ENCODE measurements at places on chromosomes 5 and 9. TPM values are rescaled to one million over a fixed set of nuclear protein-coding genes. Genes with fewer than 3 reads are reported as not detected.

Gene ARID3C
- 0.05 TPM for polyA plus RNA-seq

Gene SLC27A4
- polyA plus RNA-seq = 17.3 TPM

Gene SECISBP2
- polyA plus RNA-seq = 24.3 TPM

Gene BARHL1
- not detected for polyA plus RNA-seq

Gene SGCD
- not detected for polyA plus RNA-seq

Gene FUT7
- not detected for polyA plus RNA-seq

Gene TSSK1B
- polyA plus RNA-seq = 0.07 TPM

DNA sequence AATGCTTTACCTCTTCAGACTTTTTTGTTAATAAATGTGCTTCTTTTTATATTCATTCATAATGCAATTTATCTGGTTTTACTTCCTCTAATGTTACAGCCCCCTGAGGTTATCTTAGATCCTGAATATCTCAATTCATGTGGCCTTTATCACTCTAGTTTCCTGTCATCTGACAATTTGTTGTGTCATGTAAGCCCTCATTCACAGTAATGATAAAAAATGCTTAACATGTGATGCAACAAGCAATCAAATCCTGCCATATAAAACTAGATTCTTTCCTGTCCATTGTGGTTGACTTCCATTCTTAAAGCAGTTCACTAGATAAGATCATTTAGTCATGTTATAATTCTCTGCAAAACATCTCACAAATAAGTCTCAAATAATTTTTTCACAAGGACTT lies 991.2 kb upstream of the ACO1 start:
- H3K4me1 ChIP-seq = no peaks in the 10 kb centered on the region
- H3K36me3 ChIP-seq = no peaks in the 10 kb centered on the region
- H3K4me3 ChIP-seq = no peak overlapping the region
- H3K27ac ChIP-seq = no peak overlapping the region
- DNase-seq = no peak

- H3K4me3 ChIP-seq = no peak overlapping the region
- H3K36me3 ChIP-seq = no peaks in the 10 kb centered on the region
- no peak for DNase-seq
- no peaks in the 10 kb centered on the region for H3K27me3 ChIP-seq
- H3K27ac ChIP-seq = no peak overlapping the region
Observed at GRCh38 chr5:166726406-166726805, 1565.0 kb upstream of the WWC1 start.

GRCh38 chr5:136749016-136749415 lies 383.7 kb upstream of the TRPC7 start:
- no peak for DNase-seq
- no peaks in the 10 kb centered on the region for H3K36me3 ChIP-seq
- no peaks in the 10 kb centered on the region for H3K4me1 ChIP-seq

- no peaks in the 10 kb centered on the region for H3K27me3 ChIP-seq
- H3K4me3 ChIP-seq = no peak overlapping the region
- DNase-seq = no peak
- peaks cover 39% of the 10 kb centered on the region for H3K4me1 ChIP-seq
Observed at GRCh38 chr5:1945606-1946005, 62.9 kb upstream of the IRX4 start.

DNA sequence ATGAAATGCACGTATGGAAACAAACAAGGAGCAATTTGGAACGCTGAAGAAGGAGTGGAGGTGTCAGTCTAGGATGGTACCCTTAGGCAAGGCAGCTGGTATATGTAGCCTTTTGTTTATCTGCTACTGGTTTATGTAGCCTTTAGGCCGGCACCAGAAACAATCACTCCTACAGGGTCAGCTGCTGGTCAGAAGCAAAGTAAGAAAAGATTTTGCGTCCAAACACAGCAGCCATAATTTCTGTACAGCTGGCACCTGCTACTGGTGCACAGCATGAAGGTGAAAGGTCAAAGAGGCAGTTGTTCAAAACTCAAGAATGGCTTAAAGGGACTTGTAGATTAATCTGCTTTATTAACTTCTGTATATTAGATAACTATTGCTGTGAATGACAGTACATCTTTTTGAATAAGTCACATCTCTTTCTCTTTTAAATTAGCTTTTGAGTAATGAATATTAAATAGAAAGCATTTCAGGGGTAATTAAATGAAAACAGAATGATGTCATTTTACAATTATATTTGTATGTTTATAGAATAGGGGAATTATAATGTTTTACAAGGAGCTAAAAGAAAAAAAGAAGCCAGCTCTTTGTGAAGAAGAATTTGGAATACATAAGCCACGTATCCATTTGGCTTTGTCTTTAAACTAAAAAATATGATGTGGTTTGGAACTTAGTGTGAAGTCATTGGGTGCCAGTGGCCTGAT lies 33.1 kb upstream of the TLX3 start:
- H3K4me3 ChIP-seq = no peak overlapping the region
- no peak overlapping the region for H3K27ac ChIP-seq
- no peak for DNase-seq
- no peaks in the 10 kb centered on the region for H3K27me3 ChIP-seq

DNA sequence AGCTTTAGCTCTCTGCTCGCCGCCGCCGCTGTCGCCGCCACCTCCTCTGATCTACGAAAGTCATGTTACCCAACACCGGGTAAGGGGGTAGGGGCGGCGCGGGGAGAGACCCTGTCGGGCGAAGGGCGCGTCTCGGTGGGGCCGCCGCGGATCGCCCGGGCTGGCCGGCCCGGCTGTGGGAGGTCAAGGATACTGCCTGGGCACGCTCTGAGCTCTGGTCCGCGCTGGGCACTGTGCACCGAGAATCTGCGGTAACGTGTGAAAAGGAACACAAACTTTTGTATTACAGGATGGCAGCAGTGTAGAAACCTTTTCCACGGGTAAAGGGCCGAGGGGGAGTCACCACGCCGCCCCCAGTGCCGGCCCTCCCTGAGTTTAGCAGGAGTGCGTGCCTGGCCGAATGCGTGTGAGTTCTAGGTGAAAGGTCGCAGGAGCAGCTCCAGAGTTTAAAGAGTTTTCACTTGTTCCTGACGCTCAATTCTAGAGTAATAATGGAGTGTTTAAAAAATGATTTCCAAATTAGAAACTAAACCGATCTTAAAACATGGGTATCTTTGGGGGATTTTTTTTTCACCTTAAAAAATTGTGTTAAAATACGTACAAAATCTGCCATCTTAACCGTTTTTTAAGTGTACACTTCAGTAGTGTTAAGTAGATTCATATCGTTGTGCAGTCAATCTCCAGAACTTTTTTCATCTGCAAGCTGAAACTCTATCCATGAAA lies at the start of gene HSDL2:
Gene HSDL2 (plus strand): TSS at position 7 of the 723 bp plus-strand sequence. CDS start 56 bp downstream, at position 63.
- H3K27ac ChIP-seq = peak within 1 kb of the TSS; percentile 92
- no peaks in the 10 kb centered on the region for H3K27me3 ChIP-seq
- peaks cover 22% of the 10 kb centered on the region for H3K4me1 ChIP-seq
- DNase-seq = no peak

- H3K27ac ChIP-seq = no peak overlapping the region
- no peak for DNase-seq
- no peaks in the 10 kb centered on the region for H3K27me3 ChIP-seq
- no peaks in the 10 kb centered on the region for H3K36me3 ChIP-seq
Observed at GRCh38 chr9:71608825-71609447, 159.4 kb downstream of the CEMIP2 start.

DNA sequence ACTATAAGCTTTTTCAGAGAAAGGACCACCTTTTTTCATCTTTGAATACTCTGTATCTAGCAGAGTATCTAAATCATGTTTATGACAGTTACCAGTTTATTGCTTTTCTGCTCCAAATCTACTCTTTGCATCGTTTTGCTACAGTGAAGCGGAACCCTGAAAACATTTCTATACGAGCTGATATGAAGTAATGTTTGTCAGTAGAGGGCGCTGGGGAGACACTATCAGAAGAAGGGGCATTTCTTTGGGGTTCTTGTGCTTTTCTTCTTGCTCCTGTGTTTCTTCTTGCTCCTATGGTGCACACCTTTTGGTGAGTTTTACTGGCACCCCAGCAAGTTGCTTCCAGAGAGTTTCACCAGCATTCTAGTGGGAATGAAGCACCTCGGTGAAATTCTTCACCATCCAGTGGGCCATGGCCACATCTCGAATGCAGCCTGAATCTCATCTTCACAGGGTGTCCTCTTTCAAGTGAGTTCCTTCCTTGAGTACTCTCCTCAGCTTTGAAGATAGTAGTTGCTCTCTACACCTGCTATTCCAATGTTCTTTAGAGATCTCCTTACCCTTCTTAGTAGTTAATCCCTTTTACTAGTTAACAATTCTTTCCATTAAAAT lies 98.4 kb downstream of the FGF1 start:
- H3K4me1 ChIP-seq = no peaks in the 10 kb centered on the region
- H3K27me3 ChIP-seq = no peaks in the 10 kb centered on the region
- no peak overlapping the region for H3K4me3 ChIP-seq
- H3K36me3 ChIP-seq = no peaks in the 10 kb centered on the region
- DNase-seq = no peak

DNA sequence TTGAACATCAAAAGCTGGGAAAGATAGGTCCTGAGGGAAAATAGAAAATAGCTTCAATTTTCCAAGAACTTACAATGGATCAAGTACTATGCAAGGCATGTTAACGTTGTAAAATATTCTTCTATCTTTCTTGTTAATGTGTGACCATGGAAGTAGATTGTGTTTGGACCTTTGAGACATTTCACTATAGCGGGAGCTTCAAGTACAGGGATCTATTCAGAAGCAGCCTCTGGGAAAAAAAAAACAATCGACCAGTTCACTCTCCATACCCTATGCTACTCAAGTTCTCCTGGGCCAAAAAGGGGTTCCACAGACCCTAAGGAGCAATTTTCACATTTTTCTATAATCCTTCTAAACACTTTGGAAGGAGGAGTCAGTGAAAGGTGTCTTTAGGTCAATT lies 54.1 kb upstream of the ATP10B start:
- no peaks in the 10 kb centered on the region for H3K4me1 ChIP-seq
- no peak overlapping the region for H3K4me3 ChIP-seq
- no peaks in the 10 kb centered on the region for H3K36me3 ChIP-seq
- no peak for DNase-seq
- H3K27ac ChIP-seq = no peak overlapping the region
- H3K27me3 ChIP-seq = no peaks in the 10 kb centered on the region

DNA sequence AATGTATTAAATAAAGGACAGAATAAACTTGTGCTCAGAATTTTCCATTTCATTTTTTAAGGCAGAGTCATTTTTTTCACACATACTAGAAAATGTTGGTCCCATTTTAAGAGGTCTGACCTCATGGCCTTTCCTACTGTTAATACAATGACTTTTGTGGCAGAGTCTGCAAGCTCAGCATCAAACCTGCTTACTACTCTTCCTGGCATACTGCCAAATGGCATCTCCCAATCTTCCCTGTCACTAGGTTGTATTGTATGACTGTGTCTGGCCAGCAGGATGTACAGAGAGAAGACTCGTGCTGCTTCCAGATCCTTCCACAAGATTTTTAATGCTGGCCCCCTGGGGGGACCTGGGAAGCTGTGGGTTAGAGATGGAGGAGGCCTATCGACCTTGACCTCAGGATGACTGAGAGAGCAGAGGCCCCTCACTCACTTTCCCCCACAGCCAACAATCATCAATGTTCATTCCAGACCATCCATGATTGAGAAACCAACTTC lies 64.7 kb downstream of the BARX1 start:
- H3K4me1 ChIP-seq = no peaks in the 10 kb centered on the region
- no peak overlapping the region for H3K27ac ChIP-seq
- H3K4me3 ChIP-seq = no peak overlapping the region
- no peak for DNase-seq
- peaks cover 6% of the 10 kb centered on the region for H3K27me3 ChIP-seq
- no peaks in the 10 kb centered on the region for H3K36me3 ChIP-seq

Measured in keratinocyte (primary cell).